ENCODE measurements at places on chromosomes 12 and 14. TPM values are rescaled to one million over a fixed set of nuclear protein-coding genes. Genes with fewer than 3 reads are reported as not detected.

The DUSP6 gene
- 147 TPM for total RNA-seq

The BCL11B gene
- 2.4 TPM for total RNA-seq

The ZDHHC22 gene
- not detected for total RNA-seq

The ALKBH2 gene
- 7.3 TPM for total RNA-seq

The SRRM4 gene
- 0.05 TPM for total RNA-seq

DNA sequence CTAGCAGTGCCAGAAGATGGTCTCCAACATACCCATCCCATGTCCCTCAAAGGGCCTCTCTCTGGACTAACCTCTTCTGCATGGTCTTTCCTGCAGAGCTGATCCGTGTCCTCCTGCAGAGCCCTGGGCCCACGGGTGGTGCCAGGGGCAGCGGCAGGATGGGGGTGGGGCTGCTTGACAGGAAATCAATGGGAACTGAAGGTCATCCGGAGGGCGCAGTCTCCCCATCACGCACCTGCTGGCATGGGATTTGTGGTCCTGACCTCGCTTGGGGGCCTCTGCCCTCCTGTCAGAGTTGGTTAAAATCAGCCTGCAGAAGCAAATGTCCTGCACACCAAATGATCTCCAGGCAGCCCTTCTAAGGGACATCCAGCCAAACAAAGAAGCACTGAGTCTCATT lies 110.2 kb downstream of the DPF3 start:
- DNase-seq, result no peak
- no peaks in the 10 kb centered on the region for H3K4me1 ChIP-seq
- H3K27ac ChIP-seq, result no peak overlapping the region
- no peak overlapping the region for H3K4me3 ChIP-seq

DNA sequence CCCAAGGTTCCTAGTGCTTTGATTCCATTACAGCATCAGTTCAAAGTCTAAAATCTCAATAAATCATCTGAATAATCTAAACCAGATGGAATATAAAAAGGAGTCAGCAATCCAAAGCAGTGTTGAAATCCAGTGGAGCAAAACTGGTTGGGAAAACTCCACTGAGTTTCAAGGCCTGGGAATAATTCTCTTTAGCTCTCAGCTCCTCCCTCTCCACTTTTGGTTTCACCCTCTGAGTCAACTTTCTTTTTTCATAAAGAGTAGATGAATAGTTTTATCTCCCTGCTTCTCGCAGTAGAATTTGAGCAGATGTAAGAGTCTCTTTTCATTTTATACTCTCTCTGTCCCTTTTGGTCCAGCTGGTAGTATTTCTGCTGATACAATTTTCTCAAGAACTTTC lies 338.6 kb downstream of the APAF1 start:
- no peaks in the 10 kb centered on the region for H3K27me3 ChIP-seq
- no peak overlapping the region for H3K27ac ChIP-seq
- no peaks in the 10 kb centered on the region for H3K4me1 ChIP-seq
- no peak overlapping the region for H3K4me3 ChIP-seq
- no peak for DNase-seq

- peaks cover 7% of the 10 kb centered on the region for H3K4me1 ChIP-seq
- H3K27ac ChIP-seq, result peak overlapping the region; percentile 65
- DNase-seq, result no peak
- no peak overlapping the region for H3K4me3 ChIP-seq
- peaks cover 70% of the 10 kb centered on the region for H3K36me3 ChIP-seq
- no peaks in the 10 kb centered on the region for H3K27me3 ChIP-seq
Observed at GRCh38 chr12:124441443-124442194, 125.8 kb downstream of the NCOR2 start.

DNA sequence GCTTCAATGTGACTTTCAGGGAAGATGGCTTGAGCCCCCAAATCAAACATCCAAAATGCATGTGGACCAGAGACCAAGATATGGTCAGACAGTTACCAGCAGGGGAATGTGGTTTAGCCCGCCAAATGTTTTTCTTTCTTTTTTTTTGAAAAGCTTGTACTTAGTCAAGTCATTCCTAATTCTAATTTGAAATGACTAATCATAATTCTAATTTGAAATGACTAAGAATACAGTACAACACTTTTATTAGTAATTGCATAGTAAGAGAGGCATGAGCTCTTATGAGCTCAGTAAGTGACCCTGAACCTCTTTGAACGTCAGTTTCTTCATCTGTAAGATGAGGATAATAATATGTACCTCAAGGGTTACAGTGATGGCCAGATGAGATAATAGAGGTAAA lies 72.4 kb downstream of the HECTD4 start:
- no peaks in the 10 kb centered on the region for H3K4me1 ChIP-seq
- H3K4me3 ChIP-seq, result no peak overlapping the region
- H3K27ac ChIP-seq, result no peak overlapping the region
- DNase-seq, result no peak
- H3K27me3 ChIP-seq, result no peaks in the 10 kb centered on the region
- no peaks in the 10 kb centered on the region for H3K36me3 ChIP-seq

GRCh38 chr14:103056322-103057027 lies 874 bp downstream of the CDC42BPB start:
- peak overlapping the region; percentile 88 for H3K4me3 ChIP-seq
- peaks cover 4% of the 10 kb centered on the region for H3K4me1 ChIP-seq
- peak; percentile 69 for DNase-seq
- peaks cover 55% of the 10 kb centered on the region for H3K27me3 ChIP-seq

- no peaks in the 10 kb centered on the region for H3K36me3 ChIP-seq
- no peaks in the 10 kb centered on the region for H3K4me1 ChIP-seq
- DNase-seq, result no peak
- H3K4me3 ChIP-seq, result no peak overlapping the region
- no peak overlapping the region for H3K27ac ChIP-seq
- H3K27me3 ChIP-seq, result no peaks in the 10 kb centered on the region
Observed at GRCh38 chr12:3550839-3551238, 59.8 kb downstream of the PRMT8 start.

DNA sequence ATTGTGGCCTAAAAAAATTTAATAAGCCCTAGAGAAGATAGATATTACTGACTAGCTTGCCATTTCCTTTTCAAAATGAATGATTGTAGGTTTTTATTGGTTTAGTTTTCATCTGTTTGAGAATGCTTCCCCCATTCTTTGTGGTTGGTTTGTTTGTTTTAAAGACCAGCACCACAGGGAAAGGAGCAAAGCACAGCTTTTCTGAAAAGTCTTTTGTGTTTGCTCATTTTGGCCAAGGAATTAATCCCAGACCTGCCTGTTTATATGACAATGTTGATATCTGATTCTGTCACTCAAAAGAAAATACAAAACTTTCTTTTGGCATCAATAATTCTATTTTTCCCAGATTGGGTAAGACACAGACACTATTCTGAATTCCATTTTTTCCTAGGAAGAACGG lies 312.5 kb upstream of the FLRT2 start:
- no peak for DNase-seq
- no peaks in the 10 kb centered on the region for H3K4me1 ChIP-seq
- no peaks in the 10 kb centered on the region for H3K36me3 ChIP-seq

- H3K36me3 ChIP-seq, result no peaks in the 10 kb centered on the region
- DNase-seq, result no peak
- H3K4me3 ChIP-seq, result no peak overlapping the region
Observed at GRCh38 chr14:56708704-56709103, 101.6 kb downstream of the OTX2 start.

DNA sequence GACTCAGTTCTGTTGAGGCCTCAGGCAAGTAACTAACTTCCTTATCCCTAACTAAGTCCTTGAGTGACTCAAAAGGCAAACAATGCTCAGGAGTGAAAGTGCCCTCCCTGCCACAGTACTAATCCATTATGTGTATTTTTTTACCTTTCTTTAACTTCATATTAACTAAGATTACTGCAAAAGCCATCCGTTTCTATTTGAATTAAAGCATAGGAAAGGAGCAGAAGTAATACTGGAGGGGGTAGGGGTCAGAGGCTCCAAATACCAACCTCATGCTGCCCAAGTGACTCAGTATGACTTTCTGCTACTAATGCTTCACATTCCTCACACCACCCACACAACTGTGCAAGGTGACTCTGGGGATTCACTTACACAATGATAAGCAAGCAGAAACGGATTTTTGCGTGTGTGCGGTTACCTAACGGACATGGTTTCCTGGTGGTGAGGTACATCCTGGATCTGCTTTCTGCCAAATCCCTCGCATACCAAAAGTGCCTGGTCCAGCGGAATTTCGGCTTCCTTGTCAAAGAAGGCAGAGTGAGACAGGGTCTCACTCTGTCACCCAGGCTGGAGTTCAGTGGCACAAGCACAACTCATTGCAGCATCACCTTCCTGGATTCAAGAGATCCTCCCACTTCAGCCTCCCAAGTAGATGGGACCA lies 25.1 kb downstream of the MOK start:
- no peak for DNase-seq
- peak overlapping the region; percentile 3 for H3K27ac ChIP-seq
- H3K27me3 ChIP-seq, result no peaks in the 10 kb centered on the region
- H3K36me3 ChIP-seq, result no peaks in the 10 kb centered on the region

GRCh38 chr14:33805593-33805992 lies 145.3 kb downstream of the EGLN3 start:
- H3K27ac ChIP-seq, result no peak overlapping the region
- H3K36me3 ChIP-seq, result no peaks in the 10 kb centered on the region
- H3K4me1 ChIP-seq, result no peaks in the 10 kb centered on the region
- no peak overlapping the region for H3K4me3 ChIP-seq
- H3K27me3 ChIP-seq, result peaks cover 14% of the 10 kb centered on the region
